ENCODE measurements at places on chromosomes 1 and 21.

- DNase-seq = no peak
Observed at GRCh38 chr1:216961516-216961915, 238.3 kb upstream of the ESRRG start.

DNA sequence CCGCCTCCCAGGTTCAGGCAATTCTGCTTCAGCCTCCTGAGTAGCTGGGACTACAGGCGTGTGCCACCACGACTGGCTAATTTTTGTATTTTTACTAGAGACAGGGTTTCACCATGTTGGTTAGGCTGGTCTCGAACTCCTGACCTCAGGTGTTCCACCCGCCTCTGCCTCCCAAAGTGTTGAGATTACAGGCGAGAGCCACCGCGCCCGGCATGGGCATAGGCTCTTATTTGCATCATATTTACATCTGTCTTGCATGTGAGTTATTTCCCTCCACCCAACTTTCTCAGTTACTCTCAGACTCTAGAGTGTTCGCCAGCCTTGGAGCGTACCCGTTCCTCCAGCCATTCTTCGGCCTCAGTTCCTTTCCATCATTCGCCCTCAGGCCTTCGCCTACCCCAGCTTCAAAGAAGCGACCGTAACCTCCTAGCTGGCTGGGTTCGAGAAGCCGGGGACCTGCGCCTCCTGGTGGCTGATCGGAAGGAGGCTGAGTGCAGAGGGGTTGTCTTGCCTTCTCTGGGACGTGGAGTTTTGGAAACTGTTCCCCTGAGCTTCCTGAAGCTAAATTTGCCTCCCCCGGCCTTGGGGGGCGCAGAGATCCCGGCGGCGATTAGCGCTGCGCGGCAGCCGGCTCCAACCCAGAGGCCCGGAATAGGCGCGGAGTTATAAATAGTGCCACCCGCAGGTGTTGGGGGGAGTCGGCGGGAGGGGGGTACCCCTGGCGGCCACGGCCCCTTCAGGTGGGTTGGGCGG, 3.6 kb upstream of the ZBTB7B start:
- peak; percentile 82 for DNase-seq

DNA sequence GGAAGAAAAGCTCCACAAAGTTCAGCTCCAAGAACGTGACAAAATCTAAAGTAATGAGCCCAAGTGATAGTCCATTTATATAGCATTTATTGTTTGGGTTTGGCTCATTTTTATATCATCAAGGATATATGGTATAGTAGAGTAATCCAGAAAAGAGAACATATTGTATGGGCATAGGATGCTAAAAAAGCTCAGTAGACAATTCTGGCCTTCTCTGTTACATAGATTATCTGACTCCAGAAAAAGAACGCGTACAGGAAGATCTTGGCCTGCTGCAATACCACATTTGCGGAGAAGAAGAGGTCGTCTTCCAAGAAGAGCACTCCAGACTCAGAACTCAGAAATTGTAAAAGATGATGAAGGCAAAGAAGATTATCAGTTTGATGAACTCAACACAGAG, 43.8 kb downstream of the TMED5 start:
- DNase-seq = no peak

DNA sequence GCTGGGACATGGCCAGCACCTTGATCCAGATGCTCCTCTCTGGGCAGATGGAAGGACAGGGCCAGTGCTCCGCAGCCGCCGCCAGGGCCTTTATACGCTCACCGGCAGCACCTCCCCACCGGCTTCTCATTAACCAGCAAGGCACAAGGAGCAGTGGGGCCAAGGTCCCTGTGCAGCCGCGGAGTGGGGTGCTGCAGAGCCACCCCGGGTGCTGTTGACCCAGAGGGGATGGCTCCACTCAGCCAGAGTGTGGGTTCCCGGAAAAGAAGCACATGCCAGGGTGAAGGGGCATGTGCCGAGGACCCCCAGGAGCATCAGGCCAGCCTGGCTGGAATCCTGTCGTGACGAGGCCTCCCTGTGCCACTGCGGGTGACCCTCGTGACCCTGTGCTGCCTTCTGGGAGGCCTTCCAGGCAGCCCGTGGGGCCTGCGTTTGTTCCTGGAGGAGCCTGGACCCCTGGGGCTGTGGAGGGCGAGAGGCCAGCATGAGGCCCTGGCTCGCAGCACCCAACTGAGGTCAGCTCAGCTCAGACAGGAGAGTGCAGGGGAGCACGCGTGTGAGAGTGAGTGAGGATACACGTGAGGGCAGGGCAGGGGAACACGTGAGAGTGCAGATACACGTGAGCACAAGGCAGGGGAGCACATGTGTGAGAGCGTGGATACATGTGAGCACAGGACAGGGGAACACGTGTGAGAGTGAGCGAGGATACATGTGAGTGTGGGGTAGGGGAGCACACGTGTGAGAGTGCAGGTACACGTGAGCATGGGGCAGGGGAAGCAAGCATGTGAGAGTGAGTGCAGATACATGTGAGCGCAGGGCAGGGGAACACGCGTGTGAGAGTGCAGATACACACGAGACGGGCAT, at the start of gene FTCD:
Gene FTCD, minus strand, starts transcription at position 66 of the 864 bp plus-strand sequence. Its CDS starts 56 bp downstream, at position 10.
- DNase-seq = peak; percentile 24

- DNase-seq = peak; percentile 62
Observed at GRCh38 chr21:42677339-42678321, 24.2 kb downstream of the PDE9A start.

DNA sequence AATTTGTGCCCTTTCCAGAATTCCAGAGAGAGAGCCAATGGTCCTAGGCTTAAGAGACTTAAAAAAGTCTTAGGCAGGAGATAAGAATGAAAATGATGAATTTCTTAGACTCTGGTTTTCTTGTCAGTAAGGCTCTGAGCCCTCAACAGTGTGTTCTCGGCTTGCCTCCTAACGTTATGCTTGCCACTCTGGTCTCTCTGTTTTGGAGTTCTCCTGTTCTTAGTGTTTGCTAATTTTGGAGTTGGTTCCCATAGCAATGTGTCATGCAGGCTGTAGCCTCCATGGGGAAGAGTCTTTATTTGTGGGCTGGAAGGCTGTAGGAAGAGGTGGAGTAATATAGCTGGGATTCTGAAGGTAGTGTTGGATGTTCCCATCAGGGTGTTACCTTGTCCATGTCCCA, 19.9 kb downstream of the TBX19 start:
- DNase-seq = no peak

DNA sequence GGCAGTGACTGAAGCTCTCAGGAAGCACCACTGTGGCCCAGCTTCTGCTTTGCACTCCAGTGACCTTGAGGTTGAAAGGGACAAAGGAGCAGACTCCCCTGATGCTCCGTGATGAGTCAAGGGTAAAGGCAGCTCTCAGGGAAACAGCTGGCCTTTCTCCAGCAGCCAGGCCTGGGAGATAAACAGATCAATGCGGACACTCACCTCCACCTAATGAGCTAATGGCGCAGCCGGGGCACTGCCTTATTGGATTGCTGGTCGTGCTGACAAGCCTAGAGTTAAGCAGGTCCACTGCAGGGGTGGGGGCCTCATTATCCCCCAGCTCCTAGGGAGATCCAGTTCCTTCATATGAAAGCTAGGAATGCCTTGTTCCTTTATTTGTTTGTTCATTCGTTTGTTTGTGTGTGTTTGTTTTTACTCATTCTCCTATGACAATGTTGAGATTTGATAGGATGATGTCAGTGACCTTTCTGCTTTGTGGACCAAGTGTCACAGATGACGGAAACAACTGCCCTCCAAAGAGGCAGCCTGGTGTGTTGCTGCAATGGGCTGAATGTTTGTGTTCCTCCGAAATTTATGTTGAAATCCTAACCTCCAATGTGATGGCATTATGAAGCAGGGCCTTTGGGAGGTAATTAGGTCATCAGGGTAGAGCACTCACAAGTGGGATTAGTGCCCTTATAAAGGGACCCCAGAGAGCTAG, 141.4 kb upstream of the BEND5 start:
- DNase-seq = no peak

- no peak for DNase-seq
Observed at GRCh38 chr1:183652547-183653461, at the start of gene APOBEC4. Gene APOBEC4, minus strand, starts transcription at chr1:183653316. Its CDS starts 4,535 bp downstream, at chr1:183648781.

DNA sequence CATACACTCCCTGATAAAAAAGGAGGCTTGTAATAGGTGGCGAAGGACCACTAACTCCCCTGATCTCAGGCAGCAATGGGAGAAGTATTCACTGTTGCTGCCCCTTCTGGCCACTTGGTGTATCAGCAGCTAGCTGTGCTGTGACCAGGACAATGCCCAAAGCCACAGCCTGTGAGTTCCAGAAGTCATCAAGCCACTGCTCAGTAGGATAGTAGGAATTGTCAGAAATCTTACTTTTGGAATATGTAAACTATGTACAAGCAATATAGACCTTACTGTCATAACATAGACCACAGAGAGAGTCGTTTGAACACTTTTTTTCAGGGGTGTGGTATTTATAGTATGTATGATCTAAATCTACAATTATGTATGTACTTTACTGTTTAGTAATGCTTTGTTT, 248.3 kb upstream of the CAMK1G start:
- DNase-seq = no peak

DNA sequence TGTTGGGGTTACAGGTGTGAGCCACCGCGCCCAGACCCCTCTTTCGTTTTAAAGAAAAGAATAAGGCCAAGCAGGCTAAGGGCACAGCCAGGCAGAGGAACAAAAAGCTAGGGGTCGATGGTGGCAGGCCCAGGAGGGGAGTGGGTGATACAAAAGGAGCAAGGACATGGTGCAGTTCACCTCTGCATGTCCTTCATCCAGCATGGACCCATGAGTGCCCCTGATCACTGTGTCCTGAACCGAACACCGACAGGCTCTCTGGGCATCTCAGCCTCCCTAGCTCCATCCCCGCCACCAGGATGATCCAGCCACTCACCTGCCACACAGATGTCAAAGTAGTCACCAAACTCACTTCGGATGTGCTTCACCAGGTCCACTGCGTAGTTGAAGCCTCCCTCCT, 5.9 kb downstream of the MTHFR start:
- no peak for DNase-seq

- DNase-seq = no peak
Observed at GRCh38 chr1:35931446-35932157, 697 bp downstream of the AGO3 start.

DNA sequence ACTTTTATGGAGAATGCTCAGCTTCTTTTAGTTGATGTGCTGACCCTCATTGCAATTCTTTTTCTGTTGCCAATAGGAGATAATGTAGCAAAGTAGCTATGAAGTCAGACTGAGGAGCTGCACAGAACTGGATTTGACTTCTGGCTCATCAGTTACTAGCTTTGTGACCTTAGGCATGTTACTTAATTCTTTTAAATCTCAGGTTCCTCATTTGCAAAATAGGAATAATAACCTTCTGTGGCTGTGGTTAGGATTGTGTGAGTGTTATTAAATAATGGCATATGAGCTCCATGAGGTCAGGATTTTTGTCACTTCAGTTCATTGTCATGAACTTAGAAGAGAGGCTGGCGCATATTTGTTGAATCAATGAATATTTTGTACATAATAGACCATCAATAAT, 237.6 kb upstream of the SGIP1 start:
- no peak for DNase-seq

DNA sequence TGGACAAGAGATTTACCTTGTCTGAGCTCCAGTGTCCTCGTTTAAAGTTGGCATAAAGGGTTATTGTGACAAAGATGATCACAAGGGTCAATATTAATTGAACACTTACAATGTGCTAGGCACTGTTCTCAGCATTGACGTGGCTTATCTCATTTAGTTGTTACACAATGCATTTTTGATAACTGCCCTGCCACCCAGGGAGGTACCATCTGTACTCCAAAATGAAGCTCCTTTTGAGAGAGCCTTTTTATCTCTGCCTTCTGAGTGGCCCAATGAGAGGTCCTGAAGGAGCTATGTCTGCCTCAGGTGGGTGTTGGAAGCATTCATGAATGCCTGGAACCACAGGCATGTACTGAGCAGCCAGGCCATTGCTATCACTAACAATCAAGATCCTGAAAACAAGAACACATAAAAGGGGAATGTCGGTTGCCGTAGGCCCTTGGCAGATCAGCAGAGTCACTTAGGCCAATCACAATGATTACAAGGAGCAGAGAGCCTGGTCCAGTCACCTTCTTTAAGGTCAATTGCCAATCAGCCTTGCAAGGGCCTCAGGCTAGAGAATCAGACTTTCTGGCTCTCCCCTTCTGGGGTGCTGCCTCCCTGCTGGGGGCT, 78.5 kb downstream of the NMNAT2 start:
- no peak for DNase-seq

DNA sequence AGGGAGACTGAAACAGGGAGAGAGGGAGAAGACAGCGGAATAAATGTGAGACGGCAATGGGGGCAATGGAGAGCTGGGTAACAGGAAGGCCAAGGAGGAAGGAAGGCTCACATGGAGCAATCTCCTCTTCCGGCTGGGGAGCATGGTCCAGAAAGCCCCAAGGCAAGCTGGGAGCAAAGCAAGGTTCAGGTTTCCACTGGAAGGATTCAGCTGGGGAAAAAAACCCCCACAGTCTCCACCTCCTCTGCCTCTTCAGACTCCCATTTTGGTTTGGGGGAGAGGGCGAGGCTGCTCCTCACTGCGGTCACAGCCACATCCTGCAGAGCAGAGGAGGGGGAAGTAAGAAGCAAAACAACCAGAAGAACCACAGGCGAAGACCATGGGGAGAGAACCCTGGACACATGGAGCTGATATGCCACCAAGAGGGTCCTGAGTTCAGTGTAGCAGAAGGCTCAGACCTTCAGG, 650 bp downstream of the TNFAIP8L2 start:
- no peak for DNase-seq

GRCh38 chr1:154178013-154178412, 13.9 kb downstream of the TPM3 start:
- no peak for DNase-seq
